ENCODE measurements at places on chromosomes 13 and 19.
A peak's percentile ranks its signal among the peaks of the same experiment; 100 is the strongest.

GRCh38 chr13:34263681-34264080 is 445.7 kb downstream of the RFC3 start:
- DNase-seq = no peak

- DNase-seq = no peak
Measured at GRCh38 chr13:51033421-51034185, 77.5 kb downstream of the C13orf42 start.

- no peak for DNase-seq
Measured at GRCh38 chr19:35202722-35203688, 25.5 kb downstream of the FAM187B start.

DNA sequence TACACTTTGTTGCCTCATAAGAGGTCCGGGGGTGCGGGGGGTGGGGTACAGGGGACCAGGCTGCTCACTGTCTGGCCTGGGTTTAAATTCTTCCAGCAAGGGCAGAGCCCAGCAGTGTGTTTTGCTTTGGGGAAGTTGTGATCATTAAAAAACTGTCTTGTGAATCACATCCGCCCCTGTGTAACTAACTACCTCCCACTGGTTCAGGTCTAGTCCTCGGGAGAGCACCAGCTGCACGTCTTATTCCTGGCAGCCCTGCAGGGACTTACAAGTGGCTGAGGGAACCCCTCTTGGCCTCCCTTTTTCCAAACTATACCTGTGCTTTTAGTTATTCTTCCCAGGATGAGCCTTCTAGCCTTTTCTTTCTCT is 127.5 kb downstream of the SIPA1L3 start:
- no peak for DNase-seq

- peak; percentile 68 for DNase-seq
Measured at GRCh38 chr13:39527961-39528660, 74.9 kb downstream of the LHFPL6 start.

DNA sequence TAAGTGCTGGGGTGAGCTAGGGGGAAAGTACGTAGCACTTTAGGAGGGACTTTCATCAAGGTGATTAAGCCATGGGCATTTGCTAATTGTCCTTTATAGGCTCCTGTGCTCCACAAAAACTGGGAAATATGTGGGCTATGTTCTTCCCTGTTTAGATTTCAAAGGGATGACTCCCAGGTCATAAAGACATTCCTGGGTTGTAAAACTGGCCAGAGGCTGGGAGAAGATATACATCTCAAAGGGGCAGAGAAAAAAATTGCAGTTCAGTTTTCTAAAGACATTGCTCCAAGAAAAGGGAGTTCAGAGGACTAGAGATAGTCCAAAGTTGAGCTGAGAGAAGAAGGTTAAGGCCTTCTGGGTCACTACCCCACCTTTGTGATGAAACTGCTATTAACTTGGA is 204.8 kb downstream of the MYO16 start:
- no peak for DNase-seq

- no peak for DNase-seq
Measured at GRCh38 chr13:97753942-97754670, 199.4 kb upstream of the IPO5 start.

DNA sequence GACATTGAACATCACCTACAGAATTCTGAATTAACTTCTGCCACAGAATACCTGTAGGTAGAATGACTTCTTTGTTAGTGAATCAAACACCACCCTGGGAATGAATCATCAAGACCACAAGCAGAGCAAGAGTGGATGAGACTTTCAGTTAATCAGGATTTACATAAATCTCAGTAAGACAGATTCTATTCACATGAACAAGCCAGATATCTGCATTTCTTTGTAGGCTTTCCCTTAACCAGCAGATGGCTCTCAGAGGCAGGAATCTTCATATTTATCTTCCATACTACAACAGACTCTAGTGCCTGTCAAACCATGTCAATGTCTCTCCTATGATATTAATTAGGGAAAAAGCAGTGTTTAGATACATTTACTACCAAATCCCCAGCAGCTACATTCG is 412.1 kb downstream of the KLF12 start:
- DNase-seq = no peak

- no peak for DNase-seq
Measured at GRCh38 chr13:110070511-110071120, 236.3 kb downstream of the COL4A1 start.
